ENCODE measurements at places on chromosomes 11 and 22.

DNA sequence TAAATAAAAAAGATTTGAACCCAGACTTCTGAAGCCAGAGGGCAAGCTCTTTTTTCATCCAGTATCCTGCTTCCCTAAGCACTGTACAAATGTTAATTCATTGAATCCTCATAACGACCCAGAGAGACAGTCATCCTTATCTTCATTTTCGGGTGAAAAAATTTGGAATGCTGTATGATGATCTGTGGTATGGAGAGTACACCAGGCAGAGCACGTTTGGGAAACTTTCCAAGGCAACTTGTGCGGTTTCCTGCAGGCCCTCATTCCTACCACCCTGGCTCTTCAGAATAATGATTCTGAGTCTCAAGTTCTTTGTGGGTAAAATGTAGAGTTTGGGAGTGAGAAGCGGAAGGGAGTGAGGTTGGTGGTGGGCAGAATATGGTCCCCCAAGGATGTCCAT is 177.9 kb upstream of the CADM1 start:
- no peak for DNase-seq

GRCh38 chr22:29079218-29079901 is 6.5 kb downstream of the KREMEN1 start:
- no peak for DNase-seq

DNA sequence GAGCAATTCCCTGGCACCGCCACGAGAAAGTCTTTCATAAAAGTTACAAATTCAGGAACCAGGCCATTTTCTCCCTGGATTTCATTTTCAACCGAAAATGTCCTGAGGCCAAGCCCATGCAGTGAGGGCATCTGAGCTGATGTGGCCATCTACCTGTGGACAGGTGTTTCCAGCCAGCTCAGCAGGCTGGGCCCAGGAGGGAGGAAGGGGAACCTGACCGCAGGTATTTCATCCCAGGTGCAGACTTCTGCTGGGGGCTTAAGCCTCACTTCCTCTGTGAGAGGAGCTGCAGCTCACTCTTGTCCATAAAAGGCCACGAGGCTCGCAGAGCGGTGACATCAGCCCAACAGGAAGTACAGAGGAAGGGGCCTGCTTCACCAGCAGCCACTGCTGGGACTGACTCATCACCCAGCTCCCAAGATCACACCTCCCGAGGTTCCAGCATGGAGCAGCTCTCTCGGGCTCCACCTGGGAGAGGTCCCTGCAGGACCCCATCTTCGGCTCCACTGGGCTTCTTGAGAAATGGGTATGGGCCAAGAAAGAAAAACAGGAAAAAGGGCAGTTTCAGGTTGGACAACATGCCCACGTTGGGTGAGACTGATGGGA is 56.4 kb downstream of the MYH9 start:
- DNase-seq = peak; percentile 74

DNA sequence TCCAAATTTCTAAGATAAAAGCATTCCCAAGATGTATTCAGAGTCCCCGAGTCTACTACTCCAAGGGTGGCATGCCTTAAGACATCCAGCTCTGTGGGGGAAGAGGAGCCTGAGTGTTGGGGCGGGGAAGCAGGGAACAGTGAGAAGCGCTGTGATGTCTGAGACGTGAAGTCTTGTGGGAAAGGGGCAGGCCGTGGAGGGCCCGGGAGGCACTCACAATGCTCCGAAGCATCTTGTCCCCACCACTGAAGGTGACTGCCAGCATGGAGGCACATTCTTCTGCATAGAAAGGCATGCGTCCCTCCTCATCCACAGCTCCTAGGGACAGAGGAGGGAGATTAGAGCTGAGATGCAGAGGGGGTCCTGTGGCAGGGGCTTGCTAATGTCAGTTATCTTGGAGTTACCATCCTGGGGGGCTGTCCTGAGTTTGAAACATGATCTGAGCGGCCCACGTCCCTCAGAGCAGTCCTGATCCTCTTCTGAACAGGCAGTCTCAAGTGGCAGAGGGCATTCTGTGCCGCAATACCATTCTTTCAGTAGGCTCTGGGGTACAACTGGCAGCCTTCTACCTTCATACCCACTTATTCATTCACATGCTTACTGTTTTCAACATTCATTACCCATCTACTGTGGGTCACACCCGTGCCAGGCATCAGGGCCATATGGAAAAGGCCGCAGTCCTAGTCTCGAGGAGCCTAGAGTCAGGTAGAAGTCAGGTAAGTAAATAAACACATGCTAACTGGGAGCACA is 8.7 kb downstream of the PCSK7 start:
- DNase-seq = no peak

GRCh38 chr22:25120093-25120561 is 79.5 kb upstream of the CRYBB3 start:
- DNase-seq = no peak

GRCh38 chr22:23034621-23035556 is 35.4 kb upstream of the GNAZ start:
- no peak for DNase-seq

DNA sequence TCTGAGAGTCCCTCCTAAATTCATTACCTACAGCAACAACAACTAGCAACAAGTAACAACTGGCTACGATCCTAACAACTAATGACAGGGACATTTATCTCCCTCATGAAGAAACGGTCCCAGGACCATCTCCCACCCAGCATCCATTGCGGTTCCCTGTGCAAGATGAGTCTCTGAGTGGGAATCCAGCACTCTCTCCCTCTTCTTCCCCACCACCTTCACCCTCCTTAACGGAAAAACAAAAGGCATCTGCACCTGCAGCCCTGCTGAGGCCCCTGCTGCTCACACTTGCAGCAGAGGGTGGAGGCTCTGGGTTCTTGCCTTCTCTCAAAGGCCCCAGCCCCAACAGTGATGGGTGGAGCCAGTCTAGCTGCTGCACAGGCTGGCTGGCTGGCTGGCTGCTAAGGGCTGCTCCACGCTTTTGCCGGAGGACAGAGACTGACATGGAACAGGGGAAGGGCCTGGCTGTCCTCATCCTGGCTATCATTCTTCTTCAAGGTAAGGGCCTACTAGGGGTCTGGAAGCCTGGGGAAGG is at the start of gene CD3G:
Gene CD3G, plus strand, starts transcription at position 364 of the 535 bp plus-strand sequence. Its CDS starts 80 bp downstream, at position 444.
- DNase-seq = peak; percentile 58

DNA sequence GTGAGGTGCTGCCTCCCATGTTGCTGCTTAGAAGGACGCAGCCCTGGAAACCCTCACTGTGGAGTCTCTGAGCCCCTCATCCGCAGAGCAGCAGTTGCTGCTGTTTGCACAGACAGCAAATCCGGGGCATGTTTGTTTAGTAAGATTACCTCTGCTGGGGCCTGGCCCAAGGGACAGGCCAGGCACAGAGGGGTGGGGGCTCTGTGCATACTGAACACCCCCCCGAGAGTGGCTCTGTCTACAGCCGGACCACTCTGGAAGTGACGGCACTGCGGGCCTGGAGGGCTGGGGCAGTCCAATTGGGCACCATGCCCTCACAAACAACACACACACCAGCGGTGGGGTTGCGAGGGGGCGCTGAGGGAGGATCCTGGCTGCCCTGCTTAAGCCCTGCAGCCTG is 22.9 kb upstream of the CCDC188 start:
- DNase-seq = no peak

GRCh38 chr11:130514851-130515250 is 66.4 kb downstream of the ADAMTS15 start:
- DNase-seq = no peak

GRCh38 chr22:44288913-44289312 is 23.8 kb downstream of the SHISAL1 start:
- no peak for DNase-seq

DNA sequence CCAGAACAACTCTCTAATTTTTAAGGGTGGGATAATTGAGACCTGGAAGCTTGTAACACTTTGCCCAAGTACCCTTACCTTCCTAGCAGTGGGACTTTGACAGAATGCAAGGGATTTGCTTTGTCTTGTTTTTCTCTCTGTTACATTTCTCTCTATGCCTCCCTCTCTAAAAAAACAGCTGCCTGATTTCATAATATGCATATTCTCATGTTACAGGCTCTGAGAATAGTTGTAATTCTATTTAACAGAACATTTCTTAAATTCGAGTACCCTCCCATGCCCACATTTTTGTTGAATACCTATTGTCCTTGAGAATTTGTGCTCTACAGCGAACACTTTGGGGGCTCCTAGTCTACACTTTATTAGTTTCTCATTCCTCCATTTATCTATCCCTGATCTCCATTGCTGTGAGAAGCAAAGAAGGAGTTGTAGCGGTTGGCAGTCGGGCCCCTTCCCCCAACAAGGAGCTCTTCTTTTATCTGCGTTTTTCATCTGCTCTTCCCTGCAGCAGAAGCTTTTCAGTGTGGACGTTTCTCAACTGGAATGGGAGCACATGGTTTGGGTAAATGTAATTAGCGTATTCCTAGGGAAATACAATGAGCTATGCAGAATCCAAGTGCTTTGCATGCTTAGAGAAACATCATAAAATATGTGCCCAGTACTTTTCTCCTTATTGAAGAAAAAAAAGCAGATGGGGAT is 117.7 kb upstream of the CCDC90B start:
- no peak for DNase-seq

DNA sequence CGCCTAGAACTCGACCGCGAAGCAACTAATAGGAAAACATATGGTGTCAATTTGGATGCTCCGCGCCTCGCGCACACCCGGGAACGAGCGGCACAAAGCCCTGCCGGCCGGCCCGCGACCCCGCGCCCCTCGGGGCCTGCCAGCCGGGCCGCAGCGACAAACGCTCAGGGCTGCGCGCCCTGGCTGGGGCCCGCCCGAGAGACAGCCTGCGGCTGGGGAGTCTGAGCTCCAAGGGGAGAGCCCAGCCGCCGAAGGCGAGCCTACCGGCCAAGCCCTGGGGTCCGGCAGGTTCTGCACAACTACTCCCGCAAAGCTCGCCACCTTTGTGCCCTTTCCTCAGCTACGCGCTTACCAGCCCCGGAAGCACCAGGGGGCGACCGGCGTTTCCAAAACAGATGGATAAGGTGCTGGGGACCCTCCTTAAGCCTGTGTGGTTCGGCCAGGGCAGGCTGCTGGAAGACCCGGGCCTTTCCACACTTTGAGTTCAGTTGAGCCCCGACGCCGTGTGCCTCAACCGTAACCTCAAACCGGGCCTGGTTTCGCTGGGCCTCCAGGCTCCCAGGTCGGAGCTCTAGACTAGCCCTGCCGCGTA is 6.0 kb downstream of the PAX6 start:
- no peak for DNase-seq

GRCh38 chr11:132429685-132430084 is 1059.3 kb downstream of the NTM start:
- DNase-seq = no peak

DNA sequence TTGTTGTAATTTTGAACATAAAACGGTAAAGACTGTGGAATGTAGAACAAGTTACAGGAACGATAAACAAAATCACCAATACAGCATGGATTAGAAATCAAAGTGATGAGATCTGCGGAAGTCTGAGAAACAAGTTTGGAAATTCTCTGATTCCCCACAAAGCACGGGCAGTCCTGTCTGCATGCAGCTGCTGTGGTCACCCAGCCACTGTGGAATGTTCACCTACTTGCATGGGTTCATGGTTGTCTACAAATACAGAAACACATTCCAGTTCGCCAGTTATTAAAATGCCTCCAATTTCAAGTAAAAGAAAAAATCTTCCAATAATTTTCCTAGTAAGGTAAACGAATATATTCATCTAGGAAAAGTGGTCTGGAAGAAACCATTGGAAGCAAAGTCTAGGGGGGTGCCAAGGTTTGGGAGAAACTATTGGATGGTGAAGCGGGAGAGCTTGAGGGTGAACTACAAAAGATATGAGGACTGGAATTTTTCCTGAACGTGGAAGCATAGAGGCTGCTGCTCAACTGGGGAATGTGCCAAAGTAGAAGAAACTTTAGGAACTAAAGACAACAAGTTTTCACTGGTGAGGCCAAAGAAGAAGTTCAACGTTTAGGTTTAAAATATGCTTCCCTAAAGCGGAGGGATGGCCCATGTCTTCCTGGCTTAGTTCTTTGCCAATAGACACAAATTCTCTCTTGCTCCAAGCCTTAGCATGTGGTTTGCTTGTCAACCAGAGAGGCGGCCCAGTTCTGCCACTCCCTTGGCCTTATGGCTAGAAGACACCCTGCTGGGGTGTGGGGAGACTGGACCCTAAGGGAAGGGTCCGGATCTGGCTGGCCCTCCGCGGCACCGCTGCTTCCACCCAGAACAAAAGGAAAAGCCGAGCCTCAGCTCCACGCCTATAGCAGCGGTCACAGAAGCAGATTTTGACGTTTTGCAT is 70.2 kb downstream of the CTTN start:
- DNase-seq = no peak

DNA sequence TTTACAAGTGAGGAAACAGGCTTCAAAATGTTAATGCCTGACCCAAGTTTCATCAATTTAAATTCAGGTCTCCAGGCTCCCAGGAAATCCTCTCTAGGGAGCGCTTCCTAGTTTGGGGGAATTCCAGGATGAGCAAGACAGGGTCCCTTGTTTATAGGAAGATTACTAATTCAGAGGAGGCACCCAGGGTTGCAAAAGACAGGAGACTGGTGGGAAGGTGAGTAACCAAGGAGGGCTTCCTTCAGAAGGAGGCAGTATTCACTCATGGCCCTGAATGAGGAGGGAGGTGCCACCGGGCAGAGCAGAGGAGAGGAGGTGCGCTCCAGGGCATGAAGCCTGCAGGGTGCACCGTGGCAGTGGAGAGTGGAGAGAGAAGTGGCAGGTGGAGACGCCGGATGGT is 1.6 kb downstream of the TMEM132A start:
- no peak for DNase-seq
